MV-4-11 (cell line): ENCODE measurements at places on chromosomes 12 and 14.

- DNase-seq = no peak
Observed at GRCh38 chr14:68921666-68922065, 57.4 kb downstream of the ACTN1 start.

DNA sequence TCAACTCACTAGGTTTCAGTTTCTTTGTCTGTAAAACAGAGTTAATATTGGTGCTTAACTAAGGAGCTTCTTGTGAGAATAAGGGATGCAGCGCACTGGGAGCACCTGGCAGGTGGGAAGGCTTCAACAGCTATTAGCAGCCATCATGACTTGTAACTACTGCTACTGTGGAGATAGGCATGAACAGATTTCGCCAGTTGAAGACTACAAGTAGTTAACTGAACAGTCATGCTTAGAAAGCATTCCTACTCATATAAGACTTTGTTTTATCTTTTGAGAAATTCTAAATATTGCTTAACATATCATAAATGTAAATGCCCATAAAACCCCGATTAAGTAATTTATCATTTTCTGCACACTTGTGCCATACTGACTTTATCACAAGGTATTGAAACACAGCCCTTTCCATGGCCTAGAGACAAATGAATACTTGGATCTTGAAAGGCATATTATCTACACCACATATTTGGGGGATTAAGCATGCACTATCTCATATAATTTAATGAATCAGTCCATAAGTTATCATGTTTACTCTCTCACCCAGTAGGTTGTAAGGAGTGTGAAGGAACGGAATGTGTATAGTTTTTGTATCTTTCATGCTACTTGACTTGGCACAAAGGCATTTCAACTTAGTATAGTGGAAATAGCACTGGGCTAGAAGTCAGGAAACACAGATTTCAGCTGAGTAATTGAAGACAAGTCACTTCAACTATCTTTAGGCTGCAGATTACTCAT lies 16.1 kb downstream of the NTN4 start:
- no peak for DNase-seq

DNA sequence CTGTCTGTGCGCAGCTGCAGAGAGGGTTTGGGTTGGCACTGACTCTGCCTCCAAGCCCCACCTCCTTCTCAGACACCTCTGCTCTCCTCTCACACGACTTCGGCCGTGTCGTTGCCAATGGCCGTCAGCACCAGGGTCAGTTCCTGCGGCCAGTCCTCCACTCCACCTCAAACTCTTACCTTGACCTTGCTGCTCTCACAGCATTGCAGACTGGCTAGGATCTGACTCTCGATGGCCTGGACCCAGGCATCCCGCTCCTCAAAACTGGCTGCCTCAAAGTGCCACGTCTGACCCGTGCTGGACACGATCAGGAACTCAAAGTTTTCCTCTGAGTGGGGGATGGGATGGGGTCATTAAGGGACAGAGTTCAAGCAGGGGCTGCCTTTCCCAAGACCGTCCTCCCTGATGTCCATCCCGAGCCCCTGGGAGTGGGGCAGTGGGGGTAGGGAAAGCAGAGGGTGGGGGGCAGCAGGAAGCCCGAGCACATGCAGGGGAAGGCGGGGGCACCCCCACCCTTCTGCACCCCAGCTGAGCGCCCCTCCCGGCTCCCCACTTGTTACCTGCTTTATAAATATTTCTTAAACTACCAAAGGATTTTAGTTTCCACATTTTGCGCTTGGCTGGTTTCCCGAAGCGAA lies 10.7 kb downstream of the AGAP2 start:
- DNase-seq = no peak

DNA sequence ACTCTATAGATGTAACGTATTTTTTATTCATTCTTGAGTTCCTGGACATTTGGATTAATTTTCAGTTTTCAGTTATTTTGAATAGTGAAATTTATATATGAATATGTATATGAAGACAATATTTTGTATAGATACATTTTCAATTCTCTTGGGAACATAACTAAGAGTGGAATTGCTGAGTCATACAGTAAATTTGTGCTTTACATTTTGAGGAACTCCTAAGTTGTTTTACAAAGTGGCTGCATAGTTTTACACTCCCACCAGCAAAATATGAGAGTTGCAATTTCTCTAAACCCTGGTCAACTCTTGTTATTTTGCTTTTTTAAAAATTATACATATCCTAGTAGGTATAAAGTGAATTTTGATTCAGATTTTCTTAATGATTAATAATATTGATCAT lies 1838.6 kb upstream of the SEL1L start:
- DNase-seq = peak; percentile 8

DNA sequence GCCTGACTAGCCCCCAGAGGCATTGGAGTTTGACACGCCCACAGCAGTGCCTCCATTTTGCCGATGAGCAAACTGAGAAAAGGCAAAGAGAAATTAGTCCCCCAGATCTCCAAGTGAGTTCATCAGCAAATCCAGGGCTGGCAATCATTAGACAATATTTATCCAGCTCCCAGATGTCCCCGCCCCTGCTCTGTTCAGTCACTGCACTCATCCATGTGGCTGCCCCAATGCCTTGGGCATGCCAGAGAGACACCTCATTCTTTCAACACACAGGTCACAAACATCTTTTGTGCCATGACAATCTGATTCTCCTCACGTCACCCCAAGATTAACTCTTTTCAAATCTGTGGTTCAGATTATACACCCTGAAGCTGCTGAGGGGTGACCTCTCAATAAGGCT lies 43.5 kb downstream of the DPF3 start:
- DNase-seq = no peak

- no peak for DNase-seq
Observed at GRCh38 chr12:52650520-52651081, 1.4 kb downstream of the KRT2 start.

GRCh38 chr12:96994900-96995299 lies 87.8 kb downstream of the NEDD1 start:
- DNase-seq = no peak

DNA sequence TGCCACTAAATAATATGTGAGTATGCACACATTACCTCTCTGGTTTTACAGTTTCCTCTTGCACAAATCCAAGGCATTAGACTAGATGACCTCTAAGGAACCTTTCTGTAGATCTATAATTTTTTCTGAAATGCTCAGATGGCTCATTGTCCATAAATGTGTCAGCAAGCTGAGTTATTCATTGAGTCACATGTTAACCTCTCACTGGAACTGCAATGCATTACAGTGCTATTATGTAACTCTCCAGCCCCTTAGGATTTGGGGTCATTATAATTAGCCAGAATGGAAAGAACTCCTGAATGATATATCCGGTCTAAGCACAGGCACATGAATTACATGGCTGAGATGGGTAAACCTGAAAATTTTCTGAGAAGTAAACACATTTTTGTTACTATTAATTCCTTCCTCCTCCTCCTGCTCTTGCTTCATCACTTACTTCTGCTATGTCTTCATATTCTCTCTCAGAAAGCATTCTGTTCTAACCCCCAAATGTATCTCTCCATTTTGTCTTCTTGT lies 20.3 kb upstream of the DRAM1 start:
- peak; percentile 91 for DNase-seq

DNA sequence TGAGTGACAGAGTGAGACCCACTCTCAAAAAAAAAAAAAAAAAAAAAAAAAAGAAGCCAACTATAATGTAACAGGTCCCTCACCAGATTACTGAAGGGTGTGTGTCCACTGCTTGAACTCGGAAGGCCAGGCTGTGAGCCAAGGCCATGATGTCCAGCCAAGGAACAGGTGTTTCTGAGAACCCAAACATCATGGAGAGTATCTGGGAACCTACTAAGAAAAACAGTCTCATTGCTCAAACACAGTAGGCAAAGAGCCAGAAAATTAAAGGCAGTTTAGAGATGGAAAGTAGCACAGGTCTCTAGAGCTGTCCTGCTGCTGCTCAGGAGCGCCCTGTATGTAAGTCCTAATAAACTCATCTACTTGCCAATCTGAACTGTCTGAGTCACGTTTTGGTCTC lies 12.5 kb upstream of the MAP4K5 start:
- DNase-seq = no peak

DNA sequence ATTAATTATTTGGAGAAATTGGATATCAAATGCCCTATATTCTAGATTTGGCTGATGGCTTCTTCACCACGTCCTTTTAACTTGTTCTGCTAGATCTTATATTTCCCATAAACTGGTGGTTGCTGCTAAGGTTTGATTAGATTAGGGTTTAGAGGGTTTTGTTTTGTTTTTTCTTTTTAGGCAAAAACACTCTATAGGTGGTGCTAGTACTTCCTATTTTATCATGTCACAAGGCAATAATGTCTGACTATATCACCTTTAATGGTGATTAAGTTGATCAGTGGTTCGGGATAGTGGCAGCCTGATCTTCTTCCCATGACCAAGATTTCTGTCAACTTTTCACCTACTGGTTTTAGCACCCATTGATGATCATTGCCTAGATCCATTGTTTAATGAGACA lies 455.1 kb downstream of the RAD51B start:
- DNase-seq = no peak

DNA sequence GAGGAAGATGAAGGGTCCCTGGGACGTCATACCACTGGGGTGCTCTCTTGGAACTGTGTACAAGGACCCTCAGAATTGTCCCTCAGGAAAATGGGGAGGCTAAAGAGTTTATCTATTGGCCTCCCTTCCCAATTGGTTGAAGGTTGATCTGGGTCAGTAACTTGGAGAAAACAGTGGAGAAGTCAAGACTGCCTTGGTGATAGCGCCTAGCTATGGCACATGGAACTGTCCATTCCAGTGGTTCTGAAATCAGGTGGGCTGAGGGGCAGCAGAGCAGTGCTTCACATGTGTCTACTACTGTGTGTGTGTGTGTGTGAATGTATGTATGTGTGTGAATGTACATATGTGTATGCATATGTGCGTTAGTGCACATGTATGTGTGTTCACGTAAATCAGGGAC lies 316.1 kb downstream of the AACS start:
- no peak for DNase-seq

GRCh38 chr14:99854831-99855230 lies 61.6 kb downstream of the EML1 start:
- peak; percentile 69 for DNase-seq

- no peak for DNase-seq
Observed at GRCh38 chr12:99722690-99723486, 75.3 kb downstream of the GARIN6 start.

DNA sequence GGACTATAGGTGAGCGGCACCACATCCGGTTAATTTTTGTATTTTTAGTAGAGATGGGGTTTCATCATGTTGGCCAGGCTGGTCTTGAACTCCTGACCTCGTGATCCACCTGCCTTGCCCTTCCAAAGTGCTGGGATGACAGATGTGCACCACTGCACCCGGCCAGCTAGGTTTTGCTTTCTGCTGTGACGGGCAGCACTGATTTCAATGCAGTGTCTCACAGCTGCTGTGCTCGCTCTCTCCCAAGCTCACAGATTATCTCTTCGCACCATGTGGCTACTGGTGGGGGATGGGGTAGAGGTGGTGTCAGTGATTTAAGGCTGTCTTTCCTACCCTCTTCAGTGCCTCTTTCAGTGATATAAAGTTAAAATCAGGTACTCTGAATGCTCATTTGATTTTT lies 909.1 kb downstream of the TRHDE start:
- no peak for DNase-seq

DNA sequence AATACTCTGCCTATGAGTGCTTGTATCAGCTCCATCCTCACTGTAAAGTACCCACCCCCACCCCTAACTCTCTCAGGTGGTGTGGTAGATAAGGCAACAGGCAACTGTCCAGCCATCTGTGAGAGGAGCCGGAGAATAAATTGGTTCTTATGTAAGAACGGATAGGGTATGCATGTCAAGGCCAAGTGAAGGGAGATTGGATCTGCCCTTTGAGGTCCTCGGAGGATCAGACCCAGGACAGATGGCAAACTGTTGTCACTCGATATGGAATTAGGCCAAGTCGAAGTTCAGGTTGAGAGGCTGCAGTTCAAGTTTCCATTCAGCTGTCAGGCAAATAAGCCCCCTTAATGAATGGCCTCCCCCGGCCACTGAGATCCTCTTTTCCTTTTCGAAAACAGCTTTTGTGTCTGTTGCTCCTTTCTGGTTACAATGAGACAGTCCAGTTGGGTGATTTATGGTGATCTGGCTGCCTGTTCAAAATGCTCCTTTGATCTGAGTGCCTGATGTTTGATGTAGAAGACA lies 120.3 kb downstream of the VRK1 start:
- no peak for DNase-seq

DNA sequence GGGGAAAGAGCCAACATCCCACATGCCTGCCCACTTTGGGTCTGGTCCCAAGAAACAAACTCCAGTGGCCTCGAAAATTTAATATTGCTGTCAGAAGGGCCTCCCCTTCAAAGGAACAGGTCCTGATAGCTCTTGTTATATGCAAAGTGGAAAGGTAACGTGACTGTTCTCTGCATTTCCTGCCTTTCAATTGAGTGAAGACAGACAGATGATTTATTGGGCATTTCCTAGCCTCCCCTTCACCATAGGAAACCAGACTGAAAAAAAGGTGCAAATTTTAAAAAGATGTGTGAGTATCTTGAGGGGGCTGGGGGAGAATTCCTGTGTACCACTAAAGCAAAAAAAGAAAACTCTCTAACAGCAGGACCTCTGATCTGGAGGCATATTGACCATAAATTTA lies 235.2 kb downstream of the ZFP36L1 start:
- no peak for DNase-seq

- DNase-seq = no peak
Observed at GRCh38 chr14:76997257-76997970, 31.1 kb downstream of the IRF2BPL start.

GRCh38 chr12:32002848-32003493 lies 43.8 kb downstream of the RESF1 start:
- no peak for DNase-seq

DNA sequence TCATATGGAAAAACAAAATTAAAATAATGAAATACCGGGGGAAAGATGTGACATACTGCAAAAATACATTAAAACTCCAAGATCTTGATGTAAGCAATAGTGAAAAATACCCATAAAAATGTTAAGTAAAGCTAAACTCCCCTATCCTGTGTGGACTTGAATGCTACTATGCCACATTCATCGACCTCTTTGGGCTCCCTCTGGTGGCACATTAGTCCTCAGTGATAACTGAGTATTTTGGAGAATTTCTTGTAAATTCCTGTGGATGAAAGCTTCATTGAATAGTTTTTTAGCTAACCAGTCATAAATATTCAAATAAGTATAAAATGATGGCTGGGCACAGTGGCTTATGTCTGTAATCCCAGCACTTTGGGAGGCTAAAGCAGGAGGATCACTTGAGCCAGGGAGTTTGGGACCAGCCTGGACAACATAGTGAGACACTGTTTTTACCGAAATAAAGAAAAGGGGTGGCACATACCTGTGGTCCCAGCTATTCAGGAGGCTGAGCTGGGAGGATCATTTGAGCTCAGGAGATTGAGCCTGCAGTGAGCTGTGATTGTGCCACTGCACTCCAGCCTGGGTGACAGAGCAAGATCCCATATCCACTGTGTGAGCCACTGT lies 42.4 kb upstream of the SGPP1 start:
- DNase-seq = peak; percentile 20

- peak; percentile 93 for DNase-seq
Observed at GRCh38 chr12:29208060-29208459, 59.0 kb downstream of the FAR2 start.
